ENCODE measurements at places on chromosomes 16 and 17.

DNA sequence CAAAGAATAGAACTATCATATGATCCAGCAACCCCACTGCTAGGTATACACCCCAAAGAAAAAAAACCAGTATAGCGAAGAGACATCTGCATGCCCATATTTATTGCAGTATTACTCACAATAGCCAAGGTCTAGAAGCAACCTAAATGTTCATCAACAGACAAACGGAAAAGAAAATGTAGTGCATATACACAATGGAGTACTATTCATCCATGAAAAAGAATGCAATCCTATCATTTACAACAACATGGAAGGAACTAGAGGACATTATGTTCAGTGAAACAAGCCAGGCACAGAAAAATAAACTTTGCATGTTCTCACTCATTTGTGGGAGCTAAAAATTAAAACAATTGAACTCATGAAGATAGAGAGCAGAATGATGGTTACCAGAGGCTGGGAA, 55.3 kb downstream of the WDR59 start:
- DNase-seq = no peak

DNA sequence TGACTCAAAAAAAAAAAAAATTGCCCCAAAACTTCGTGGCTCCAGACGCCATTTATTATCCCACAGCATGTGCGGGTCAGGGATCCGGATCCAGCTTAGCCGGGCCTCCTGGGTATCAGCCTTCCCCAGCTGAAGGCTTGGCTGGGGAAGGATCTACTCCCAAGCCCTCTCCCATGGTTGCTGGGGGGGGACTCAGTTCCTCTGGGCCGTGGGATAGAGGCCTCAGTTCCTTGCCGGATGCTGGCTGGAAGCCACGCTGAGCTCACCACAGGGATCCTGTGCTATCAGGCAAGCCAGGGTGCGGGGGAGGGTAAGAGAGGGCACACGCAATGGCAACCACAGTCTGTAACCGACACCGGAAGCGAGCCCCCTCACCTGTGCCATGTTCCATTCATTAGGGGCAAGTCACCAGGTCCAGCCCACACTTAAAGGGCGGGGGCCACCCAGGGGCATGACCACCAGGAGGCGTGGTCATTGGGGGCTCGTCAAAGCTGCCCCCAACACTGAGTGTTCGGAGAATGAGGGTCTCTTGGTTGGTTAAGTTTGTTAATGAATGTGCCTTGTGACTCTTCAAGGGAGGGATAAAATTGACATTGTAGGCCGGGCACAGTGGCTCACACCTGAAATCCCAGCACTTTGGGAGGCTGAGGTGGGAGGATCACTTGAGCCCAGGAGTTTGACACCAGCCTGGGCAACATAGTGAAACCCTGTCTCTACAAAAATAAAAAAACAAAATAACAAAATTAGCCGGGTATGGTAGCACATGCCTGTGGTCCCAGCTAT, 210.0 kb upstream of the GSE1 start:
- DNase-seq = no peak

DNA sequence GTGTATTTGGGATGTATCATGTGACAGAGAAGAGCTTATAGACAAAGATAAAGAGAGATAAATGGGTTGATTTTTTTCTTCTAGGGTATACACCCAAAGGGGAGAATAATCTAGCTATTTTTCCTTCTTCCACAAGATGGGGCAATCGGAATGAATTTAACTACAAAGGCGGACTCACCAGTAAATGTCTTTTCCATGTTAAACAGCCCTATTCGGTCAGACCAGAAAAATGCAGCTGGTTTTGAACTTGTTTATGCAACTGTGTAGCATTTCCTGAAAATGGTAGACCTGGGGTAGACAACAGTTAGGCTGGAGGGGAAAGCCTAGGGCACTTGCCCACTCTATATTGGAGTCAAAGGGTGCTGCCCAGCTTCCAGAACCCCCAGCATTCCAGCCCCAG, 477.1 kb downstream of the TOX3 start:
- no peak for DNase-seq

- DNase-seq = no peak
Measured at GRCh38 chr17:63381101-63381729, 64.9 kb downstream of the CYB561 start.

- peak; percentile 79 for DNase-seq
Measured at GRCh38 chr17:35243561-35244340, 879 bp downstream of the SLFN5 start.

All from inflammatory macrophage treated with lipopolysaccharide for 4 hours (primary cell).